ENCODE measurements at places on chromosomes 3 and 15.

DNA sequence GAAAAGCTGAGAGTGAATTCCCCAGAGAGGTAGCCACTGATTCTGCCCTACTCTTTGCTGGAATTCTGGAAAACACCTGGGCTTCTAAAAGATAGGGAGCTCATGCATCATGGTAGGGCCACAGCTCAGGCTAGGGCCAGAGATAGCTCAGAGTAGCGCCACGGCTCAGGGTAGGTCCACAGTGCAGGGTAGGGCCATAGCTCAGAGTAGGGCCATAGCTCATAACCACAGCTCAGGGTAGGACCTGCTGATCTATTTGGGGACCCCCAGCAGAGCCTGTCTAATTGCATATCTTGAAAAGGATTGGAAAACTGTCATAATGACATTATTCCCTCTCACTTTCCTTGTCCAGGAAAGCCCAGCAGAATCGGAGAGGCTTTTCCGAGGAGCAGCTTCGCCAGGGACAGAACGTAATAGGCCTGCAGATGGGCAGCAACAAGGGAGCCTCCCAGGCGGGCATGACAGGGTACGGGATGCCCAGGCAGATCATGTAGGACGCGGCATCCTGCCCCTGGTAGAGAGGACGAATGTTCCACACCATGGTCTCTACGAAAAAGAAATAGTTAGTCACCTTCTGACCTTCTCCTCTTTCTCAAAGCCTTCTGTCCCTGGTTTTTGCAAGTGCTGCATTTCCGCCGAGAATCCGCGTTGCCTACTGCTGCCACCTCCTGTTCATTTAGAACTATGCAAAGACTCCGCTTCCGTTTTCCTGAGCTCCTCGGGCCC is 14.5 kb downstream of the TAGLN3 start:
- ATAC-seq: peak; percentile 93

- no peak for ATAC-seq
These were observed 88.4 kb upstream of the TBC1D5 start for GRCh38 chr3:17830788-17831187.

GRCh38 chr3:152071924-152072323 is 196.8 kb upstream of the MBNL1 start:
- no peak for ATAC-seq

- no peak for ATAC-seq
These were observed 5.7 kb downstream of the ADAMTS17 start for GRCh38 chr15:100336061-100336460.

GRCh38 chr3:189883113-189883753 is 237.5 kb downstream of the P3H2 start:
- no peak for ATAC-seq

DNA sequence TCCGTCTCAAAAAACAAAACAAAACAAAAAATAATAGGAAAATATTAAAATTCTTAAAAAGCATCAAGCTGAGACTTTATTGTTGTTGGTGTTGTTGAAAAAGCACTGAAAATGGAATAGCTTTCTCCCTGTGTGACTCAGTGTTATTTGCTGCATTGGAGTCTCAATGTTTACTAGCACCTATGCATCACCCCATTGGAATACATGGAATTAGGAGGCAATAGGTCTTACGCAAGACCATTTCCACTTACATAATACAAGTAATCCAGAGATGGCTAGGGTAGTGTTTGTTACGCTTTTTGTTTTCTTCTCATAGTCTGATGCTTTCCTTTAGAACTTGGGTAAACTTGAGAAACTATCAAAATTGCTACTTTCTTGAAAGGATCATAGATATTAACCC is 15.2 kb downstream of the GXYLT2 start:
- no peak for ATAC-seq

DNA sequence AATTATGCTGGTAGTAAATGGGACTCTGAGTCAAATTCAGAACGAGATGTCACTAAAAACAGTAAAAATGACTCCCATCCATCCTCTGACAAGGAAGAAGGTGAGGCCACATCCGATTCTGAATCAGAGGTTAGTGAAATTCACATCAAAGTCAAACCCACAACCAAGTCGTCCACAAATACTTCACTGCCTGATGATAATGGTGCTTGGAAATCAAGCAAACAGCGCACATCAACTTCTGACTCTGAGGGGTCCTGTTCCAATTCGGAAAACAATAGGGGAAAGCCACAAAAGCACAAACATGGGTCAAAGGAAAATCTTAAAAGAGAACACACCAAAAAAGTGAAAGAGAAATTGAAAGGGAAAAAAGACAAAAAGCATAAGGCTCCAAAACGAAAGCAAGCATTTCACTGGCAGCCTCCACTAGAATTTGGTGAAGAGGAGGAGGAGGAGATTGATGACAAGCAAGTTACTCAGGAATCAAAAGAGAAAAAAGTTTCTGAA is 15.1 kb upstream of the ZBTB47 start:
- no peak for ATAC-seq

GRCh38 chr3:88713233-88713691 is 394.2 kb upstream of the EPHA3 start:
- ATAC-seq: no peak

DNA sequence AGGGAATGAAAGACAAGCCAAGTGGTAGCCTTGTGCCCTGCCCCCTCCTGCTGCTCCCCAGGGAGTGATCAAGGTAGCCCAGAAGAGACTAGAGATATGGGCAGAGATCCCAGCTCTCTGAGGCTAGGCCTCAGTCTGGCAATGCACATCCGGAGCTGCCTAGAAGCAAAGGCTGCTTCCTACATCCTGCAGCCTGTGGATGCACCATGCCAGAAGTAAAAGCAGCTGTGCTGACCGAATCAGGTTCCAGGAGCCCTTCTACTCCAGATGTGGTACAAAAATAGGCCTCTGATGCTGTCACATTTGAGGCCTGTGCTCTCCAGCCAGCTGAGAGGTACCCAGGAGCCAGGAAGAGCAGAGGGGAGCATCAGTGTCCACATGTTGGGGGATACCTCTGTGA is 16.0 kb downstream of the TRAIP start:
- ATAC-seq: no peak

GRCh38 chr3:13069495-13069894 is 3.7 kb downstream of the IQSEC1 start:
- no peak for ATAC-seq

Data from motor neuron (in vitro differentiated cells).